ENCODE measurements at places on chromosomes 7 and 10.

DNA sequence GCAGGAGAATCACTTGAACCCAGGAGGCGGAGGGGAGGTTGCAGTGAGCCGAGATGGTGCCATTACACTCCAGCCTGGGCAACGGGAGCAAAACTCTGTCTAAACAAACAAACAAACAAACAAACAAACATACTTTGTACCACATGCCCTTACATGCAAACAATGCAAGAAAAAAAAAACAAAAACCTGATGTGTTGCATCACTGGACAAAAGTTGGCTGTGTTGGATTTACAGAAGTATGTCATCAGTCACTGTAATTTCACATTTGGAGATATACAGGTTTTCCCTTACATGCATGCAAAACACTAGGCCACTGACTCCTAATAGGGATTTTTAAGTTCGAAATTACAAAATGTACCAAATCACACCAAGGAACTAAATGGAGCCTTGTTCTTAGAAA is 138.5 kb downstream of the SRPK2 start:
- no peak for DNase-seq

GRCh38 chr7:1946773-1947450 is 276.8 kb downstream of the ELFN1 start:
- DNase-seq, result no peak

DNA sequence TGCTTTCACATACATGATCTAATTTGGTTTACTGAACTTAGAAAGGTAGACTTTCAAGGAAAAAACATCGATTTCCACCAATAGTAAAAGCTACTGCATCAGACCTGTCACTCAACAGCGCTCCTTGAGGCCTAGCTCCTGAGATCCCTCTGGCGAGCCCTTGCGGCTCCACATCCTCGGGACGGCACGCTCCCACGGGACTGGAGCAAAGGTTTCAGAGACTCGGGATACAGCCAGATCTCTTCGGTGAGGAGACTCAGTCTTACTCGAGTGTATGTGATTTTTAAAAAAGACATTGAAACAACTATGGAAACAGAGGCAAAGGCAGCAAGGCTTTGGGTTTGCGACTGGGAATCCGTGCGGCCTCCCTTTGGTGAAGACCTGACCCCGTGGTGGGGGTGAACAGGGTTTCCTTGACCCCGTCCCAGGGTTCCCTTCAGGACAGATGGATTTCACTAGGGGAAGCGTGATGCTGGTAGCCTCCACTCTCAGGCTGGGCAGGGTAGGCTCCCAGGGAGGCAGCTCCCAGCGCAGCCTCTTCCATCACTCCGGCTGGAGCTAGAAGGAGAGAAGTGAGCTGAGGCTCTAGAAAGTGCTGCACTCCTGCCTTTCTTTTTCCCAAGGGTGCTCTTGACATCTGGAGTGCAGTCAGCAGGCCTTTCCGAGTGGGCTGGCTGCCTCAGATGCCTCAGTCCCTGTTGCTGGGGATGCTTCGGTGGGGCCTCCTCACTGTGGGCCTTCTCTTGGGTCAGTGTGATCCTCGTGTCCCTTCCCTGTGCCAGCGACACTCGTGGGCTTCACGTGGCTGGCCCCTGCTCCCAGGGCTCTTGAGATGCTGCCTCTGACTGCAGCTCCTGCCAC is 5.8 kb upstream of the ATP6V0E2 start:
- no peak for DNase-seq

- DNase-seq, result no peak
These were observed 48.7 kb downstream of the ARMC3 start for GRCh38 chr10:22976534-22976933.

GRCh38 chr10:103916876-103917275 is 1.1 kb downstream of the STN1 start:
- DNase-seq, result no peak

DNA sequence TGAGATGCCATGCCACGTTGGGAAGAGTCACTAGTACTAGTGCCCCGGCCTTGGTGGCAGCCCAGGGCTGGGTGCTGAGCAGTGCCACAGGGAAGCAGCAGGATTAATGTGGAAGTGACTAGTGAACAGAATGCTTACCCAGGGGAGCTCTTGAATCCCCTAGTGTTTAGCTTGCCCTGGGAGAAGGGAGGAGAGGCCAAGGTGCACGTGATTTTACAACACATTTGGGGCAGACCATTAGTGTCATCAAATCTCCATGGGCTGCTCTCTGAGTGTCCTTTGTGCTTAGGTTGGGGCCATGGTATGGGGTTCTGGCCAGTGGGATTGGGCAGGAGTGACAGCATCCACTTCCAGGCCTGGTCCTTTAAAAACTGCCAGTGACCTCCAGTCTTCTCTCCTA is 37.5 kb downstream of the ARHGAP22 start:
- no peak for DNase-seq

DNA sequence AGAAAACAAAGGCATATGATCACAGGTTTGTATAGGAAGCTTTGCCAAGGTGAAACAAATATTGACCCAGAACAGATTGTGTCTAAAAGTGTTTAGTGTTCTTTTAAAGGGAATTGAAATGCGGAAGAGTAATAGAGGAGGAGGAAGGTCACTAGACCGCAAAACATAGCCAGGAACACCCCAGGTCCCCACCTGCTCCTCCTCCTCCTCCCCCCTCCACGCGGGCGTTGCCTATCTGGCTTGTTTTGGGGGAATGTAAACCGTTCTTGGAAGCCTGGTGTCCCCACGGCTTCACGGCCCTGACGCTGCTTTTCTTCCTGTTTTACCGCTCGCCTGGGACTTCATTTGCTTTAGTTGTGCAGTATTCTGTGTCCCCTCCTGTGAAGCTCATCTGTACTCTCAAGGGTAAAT is 81.0 kb upstream of the PFKP start:
- DNase-seq, result no peak

DNA sequence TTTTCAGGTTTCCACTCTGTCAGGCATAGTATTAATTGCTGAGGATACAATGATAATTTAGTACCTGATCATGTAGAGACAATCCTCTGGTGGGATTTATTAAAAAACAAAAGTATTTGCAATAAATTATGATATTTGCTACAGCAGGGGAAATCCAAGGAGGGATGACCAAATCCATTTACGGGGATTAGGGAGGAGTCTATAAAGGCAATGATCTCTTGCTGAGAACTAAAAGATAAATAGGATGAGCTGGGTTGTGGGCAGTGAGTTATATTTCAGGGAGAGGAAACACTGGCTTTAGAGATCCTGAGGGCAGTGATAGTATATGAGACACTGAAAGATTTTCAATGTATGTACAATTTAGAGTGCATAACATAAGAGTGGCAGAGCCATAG is 305.5 kb downstream of the GPR37 start:
- DNase-seq, result no peak

DNA sequence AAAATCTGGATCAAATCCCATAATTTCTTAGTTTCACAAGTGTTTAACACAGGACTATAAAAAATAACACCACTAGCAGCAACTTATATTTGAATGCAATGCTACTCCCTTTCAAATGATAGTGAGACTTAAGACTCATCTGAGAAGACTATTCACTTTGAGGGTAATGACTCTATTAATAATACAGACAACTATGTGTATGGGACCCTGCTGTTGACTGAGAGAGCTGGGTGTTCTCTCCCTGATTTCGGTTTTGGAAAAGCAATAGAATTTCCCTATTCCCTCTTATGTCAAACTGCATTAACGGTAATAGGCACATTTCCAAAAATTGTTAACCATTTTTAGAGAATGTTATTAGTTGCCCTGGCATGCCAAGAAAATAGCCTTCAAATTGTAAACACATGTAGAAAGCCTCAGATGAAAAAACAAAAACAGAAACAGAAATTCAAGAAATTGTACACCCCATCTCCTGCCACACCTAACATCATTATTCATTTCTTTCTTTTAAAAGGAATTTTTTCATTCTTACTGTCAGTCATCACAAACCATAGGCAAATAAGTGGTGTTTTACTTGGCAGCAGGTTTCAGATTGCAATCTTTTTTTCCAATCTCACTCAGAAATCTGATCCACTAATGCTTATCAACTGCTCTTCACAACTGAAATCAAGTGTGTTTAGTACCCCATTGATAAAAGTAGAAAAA is 153.7 kb downstream of the TFPI2 start:
- no peak for DNase-seq

DNA sequence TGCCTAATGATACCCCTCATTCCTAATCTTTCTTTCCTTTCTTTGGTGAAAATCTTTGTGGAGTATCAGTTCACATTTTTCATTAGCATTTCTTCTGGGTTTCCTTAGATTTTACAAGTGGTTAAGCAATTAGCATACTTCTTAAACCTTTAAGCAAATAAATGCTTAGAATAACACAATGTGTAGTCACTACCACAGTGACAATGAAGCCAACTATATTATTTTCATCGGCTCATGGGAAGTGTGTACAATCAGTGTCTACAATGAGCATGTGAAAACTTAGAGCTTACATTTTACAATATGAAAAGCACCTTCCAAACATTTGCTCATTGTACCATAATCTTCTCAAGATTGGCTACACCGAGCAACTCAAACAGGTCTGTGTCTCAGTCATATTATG is 176.2 kb upstream of the PLXNA4 start:
- no peak for DNase-seq

GRCh38 chr7:85714951-85715350 is 528.1 kb upstream of the SEMA3D start:
- no peak for DNase-seq

- DNase-seq, result no peak
These were observed 187.0 kb upstream of the CCDC6 start for GRCh38 chr10:60093317-60093716.

GRCh38 chr7:2667843-2668242 is 20.2 kb upstream of the AMZ1 start:
- no peak for DNase-seq

Measured in SHP77 treated with DMSO at 0.1 percent for 48 hours (cell line).